ENCODE measurements at places on chromosomes 11 and 22.

- no peak for DNase-seq
Observed at GRCh38 chr11:70001246-70001645, 76.9 kb upstream of the ANO1 start.

DNA sequence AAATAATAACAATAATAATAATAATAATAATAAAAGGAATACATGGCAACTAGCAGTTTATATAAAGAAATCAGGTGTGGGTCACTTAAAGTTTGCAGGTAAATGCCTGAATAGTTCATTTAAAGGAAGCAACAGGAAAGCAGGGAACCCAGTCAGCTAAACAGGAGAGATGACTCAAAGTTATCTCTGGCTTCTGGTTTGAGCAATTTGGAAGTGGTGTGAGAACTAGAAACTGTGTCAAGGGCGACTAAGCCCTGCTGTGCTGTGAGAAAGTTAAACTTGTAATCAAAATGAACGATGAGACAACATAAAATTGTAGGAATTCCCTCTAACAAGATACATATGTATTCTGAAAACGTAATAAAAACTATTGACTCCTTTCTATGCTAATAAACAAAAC is 35.5 kb downstream of the SLC22A9 start:
- no peak for DNase-seq

- no peak for DNase-seq
Observed at GRCh38 chr22:45251825-45252224, 11.1 kb upstream of the KIAA0930 start.

- DNase-seq: no peak
Observed at GRCh38 chr11:118544647-118545010, 13.6 kb downstream of the TMEM25 start.

GRCh38 chr11:123216249-123216648 is 21.2 kb upstream of the CLMP start:
- DNase-seq: no peak

DNA sequence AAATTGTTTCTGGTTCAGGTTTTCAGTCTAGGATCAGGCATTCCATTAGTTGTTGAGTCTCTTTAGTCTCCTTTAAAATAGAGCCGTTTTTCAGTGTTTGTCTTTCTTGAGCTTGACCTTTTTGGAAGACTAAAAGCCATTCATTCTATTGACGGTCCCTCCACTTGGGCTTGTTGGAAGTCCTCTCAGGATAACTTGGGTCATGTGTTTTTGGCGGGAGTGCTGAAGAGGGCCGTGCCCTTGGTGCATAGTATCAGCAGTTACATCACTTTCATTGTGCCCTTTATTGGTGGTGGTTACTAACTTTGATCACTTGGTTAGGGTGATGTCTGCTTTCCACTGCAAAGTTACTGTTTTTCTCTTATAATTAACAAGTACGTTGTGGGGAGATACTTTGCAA is 20.8 kb downstream of the CECR2 start:
- no peak for DNase-seq

GRCh38 chr22:46074771-46075551 is 75.4 kb upstream of the PPARA start:
- DNase-seq: no peak

GRCh38 chr11:73660497-73661034 is 14.2 kb downstream of the PLEKHB1 start:
- no peak for DNase-seq

DNA sequence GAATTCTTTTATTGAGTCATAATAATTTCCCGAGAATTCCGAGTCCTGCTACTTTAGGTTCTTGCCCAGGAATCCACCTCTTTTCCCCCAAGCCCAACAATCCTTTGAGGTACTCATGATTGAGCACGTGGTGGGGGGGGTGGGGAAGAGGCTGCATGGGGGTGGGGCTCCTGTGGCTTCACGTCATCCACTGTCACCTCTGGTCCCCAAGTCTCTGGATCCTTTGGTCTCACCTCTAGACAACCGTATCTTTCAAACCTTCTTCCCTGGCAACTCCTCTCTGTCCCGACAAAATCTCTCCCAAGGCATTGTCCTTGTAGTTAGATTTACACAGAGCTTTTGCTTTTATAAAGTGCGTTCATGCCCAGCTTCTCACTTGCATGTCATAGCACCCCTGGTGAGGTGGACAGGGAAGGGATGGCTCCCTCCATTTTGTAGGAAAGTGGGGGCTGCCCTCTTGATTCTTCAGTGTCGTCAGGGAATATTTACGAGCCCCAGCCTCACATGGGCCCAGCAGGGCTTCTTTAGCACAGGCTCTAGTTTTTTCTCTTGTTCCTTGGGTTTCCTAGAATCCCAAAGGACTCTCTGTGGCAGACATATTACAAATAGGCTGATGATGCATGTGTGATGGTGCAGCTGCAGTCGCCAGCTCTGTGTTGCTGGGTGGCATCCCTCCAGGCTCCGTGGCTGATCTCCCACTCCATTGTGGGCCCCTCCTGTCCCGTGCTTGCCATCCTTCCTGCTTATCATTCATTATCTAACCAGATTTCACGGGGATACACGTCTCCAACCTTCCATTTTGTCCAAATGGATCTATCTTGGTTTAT is 8.4 kb downstream of the UCP3 start:
- DNase-seq: no peak

GRCh38 chr22:30564761-30565119 is 9.7 kb downstream of the GAL3ST1 start:
- DNase-seq: no peak

DNA sequence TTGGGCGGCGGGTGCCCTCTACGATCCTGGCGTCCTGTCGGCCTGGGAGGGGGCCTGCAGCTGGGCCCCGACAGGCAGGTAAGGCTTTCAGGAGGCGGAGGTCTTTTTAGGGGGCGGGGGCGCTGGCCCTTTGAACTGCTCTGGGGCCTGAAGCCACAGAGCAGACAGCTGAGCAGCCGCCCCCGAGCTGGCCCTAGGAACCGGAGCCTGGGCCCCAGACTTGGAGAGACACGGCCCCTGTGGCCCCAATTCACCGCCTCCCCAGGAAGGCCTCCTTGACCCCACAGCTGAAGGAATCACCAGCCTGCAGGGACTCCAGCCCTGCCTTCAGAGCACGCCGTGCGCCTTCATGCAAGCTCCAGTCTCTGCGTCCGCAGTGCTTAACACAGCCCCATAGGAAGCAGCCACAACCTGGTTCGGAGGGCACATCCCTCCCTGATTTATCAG is 618 bp upstream of the CERK start:
- no peak for DNase-seq
